NCI-H1417 treated with DMSO at 0.1 percent for 48 hours (cell line): ENCODE measurements at places on chromosomes 12 and 14.

DNA sequence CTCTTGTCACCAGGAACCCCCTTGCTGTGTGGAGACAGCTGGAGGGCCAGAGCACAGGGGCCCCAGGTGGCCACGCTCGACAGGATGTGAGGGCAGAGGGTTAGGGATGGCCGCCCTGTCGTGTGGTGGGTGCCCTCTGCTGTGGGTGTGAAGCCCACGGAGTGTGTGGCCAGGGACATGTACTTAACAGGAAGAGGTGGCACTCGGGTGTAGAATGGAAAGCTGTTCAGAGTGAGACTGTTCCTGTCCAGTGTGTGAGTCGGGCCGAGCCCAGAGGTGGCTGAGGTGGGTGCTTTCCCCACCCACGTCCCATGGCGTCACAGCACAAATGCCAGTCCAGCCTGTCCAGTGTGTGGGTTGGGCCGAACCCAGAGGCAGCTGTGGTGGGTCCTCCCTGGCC lies 47.1 kb downstream of the FBRSL1 start:
- DNase-seq = no peak

DNA sequence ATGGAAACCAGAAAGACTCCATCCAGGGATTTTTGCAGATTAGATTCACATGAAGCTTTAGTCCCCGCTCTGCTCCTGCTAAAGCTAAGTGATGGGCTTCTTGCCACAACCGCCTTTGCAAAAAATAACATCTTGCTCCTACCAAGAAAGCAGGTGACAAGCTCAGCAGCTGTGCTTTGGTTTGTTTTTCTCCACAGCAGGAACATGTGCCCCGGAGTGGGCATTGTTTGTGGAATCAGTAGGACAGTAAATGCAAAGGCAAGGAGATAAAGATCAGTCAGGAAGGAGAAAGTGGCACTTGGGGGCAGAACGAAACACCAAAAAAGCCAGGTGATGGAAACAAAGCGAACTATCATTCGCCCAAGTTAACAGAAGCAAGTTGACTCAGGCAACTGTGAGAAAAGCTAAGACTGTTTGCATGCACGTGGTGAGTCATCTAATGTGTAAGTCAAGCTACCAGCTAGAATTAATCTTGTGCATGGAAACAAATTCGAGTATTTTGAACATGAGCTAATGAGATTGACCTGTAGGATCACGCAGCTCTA lies 165.5 kb upstream of the PLXNC1 start:
- peak; percentile 37 for DNase-seq

DNA sequence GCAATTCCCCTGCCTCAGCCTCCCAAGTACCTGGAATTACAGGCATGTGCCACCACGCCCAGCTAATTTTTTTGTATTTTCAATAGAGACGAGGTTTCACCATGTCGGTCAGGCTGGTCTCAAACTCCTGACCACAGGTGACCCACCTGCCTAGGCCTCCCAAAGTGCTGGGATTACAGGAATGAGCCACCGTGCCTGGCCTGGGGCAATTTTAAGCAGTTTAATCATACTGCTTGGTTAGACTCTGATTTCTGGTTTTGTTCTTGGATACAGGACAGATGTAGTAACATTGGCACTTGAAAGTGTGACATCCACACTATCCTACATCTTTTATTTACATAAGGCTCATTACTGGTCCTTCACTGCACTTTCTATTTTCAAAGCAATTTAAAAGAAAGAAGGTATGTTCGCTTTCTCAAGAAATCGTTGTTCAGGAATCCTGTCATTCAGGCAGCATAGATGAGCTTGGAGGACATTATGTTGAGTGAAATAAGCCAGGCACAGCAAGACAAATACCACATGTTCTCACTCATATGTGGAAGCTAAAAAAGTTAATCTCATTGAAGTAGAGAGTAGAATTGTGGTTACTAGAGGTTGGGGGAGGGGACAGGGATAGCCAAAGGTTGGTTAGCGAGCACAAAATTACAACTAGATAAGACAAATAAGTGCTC lies 4.0 kb upstream of the NUAK1 start:
- DNase-seq = no peak

GRCh38 chr12:75848431-75848925 lies 183.1 kb downstream of the PHLDA1 start:
- no peak for DNase-seq

DNA sequence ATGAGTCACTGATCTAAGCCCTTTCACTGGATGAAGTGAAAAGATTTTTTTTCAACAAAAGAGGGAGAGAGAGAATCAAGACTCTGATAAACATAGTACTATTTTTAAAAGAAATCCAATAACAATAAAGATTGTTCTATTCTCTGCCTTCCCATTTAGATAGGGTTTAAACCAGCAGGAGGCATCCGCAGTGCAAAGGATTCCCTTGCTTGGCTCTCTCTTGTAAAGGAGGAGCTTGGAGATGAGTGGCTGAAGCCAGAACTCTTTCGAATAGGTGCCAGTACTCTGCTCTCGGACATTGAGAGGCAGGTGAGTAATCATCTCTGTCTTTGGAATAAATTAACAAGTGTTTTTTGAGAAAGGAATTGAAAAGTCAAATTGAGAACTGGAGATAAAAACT lies 124.9 kb downstream of the DERA start:
- DNase-seq = no peak

GRCh38 chr14:100142073-100143040 lies 17.1 kb downstream of the DEGS2 start:
- no peak for DNase-seq

DNA sequence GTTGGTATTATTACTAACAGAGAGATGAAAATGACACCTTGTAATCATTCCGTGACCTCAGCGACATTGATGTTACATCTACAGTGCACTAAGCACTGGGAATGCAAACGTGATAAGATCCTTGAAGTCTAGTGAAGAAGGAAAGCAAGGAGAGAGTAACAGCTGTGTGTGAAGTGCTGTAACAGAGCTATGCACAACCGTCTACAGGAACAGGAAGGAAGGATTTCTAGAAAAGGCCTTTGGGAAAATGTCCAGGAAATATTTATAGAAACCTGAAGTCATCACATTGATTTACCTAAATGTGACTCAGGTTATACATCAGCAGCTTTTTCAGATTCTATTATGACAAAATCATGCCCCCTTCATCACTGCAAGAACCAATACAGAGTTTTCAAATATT lies 304.2 kb upstream of the AMIGO2 start:
- no peak for DNase-seq

DNA sequence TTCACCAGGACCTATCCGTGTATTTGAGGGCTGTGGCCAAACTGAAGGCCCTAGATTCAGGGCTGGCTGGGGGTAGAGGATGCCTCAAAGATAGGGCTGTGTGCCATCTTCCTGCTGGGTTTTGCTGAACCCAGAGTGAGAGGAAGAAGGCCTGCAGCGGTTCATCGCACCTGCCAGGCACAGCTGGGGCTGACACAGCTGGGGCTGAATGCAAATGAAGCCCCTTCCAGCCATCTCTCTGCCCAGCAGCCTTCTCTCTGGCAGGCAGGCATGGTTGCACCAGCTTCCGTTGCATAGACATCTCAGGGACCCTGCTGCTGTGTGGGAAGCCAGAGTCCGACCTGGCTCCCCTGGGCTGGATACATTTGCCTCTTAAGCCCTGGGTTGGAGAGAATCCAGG lies 152.4 kb downstream of the TSPAN9 start:
- no peak for DNase-seq

GRCh38 chr14:28653521-28653920 lies 113.1 kb upstream of the FOXG1 start:
- no peak for DNase-seq

DNA sequence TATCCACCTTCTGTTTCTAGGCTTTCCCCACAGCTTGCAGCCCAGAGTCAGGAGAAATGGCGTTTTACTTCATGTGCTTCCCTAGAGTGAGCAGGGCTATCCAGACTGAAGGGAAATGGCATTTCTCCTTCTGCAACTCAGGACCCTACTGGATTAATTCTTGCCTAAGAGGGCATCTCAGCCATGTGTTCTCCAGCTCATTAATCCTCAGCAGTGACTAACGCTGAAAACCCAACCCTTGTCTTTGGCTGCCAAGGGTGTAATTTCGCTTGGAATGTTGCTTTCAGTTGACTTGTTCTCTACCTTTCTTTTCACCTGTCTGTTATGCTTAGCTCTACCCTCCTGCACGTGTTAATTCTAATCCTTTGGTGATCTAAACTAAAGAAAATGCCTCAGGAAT lies 21.0 kb upstream of the EMP1 start:
- DNase-seq = no peak

- no peak for DNase-seq
Observed at GRCh38 chr14:76080471-76080870, 71.3 kb upstream of the GPATCH2L start.

DNA sequence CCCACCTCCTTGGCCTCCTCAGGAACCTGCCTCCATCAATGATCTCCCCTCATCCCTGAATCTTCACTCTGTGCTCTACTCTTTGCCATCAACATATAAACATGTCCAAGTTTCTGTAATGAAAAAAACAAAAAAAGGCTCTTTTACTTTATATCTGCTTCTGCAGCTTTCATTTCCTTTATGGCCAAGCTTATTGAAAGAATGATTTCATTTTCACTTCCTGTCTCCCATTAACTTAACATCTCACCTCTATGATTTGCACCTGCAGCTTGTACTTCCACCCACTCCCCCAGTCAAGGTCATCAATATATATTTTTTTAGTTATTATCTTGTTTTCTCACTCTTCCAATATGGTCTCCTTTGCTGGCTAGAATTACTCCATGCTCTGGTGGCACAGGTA lies 15.6 kb upstream of the RNU6-7 start:
- no peak for DNase-seq

DNA sequence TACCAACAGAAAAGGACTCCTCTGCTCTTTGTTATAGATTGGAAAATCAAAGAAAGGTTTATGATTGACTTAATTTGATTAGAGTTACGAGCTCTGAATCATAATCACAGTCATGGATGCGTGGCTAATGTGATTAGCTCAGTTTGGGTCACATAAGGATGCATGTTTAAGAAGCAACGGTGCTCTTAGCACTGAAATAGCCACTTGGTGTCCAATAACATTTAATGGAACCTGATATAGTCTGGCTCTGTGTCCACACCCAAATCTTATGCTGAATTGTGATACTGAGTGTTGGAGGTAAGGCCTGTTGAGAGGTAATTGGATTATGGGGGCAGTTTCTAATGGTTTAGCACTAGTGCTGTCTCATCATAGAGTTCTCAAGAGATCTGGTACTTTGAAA lies 501.6 kb downstream of the SLC6A15 start:
- no peak for DNase-seq

DNA sequence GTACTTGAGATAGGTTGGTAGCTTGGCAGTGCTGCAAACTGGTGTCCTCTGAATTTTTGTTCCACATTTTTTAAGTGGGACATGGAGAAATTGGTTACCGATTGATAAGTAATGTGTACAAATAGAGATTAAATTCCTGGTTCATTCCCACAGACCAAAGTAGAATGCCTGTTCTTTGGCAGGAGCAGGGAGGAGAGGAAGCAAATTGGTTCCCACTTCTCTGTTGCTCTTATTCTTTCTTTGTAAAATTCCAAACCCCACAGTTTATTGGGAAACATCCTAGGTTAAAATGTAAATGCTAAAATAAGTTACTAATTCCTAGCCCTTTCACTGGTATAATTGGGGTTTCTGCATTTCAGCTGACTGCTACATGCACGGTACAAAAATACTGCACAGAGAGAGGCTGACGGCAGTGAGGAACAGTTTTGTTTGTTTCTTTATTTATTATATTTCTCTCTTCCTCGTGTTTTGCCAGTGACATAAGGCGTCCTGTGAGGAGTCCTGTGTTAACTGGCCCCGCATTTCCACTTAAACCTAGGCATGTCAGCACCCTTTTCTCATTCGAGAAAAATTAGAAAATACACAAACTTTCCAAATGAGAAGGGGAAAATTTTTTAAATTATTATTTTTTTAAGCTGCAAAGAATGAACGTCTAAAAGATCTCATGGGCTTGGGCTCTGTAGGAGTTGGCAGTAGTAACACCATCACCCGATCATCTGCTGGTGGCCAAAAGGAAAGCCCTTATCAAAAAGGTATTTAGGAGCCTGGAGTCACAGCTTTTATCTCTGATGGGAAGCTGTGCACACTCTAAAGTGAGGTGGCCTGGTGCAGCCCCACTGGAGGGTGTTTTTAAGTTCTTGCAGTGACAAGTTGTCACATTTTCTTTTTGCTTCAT lies 25.4 kb upstream of the BCL7A start:
- DNase-seq = no peak

DNA sequence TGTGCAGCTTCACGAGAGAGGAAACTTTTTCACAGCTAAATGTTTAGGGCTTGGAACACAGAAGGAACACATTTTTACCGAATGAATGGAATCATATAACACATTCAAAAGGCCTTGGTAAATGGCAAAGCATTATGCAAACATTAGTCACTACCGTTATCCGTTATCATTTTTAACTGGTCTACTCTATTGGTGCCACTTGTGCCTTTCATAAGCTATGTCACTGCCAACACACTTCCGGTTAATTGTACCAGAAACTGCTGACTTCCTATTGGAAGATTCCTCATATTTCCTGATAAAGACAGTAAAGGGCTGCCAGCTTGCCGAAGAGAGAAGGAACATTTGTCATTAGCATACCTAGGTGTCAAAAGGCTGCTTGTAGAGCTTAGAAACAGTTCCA lies 169.2 kb downstream of the APAF1 start:
- DNase-seq = no peak

GRCh38 chr12:110920324-110920910 lies at the start of gene MYL2:
Gene MYL2, minus strand, starts transcription at chr12:110920579. Its CDS starts 50 bp downstream, at chr12:110920529.
- no peak for DNase-seq

GRCh38 chr12:18165422-18165871 lies 75.5 kb upstream of the RERGL start:
- peak; percentile 73 for DNase-seq

GRCh38 chr12:118866346-118866745 lies 115.0 kb upstream of the SRRM4 start:
- no peak for DNase-seq

DNA sequence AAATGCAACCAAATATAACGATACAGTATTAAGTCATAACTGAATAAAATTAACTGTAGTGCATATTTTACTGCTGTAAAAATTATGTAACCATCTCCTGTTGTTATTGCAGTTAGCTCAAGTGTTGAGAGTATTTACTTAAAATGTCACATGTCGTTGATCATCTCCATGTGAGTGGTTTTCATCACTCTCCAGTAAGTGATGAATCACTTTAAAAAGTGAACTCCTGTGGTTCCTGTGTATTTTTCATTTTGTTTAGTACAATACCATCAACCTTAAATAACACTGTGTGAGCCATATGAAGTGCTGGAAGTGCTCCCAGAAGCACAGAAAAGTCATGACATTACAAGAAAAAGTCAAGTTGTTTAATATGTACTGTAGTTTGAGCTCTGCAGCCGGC lies 104.7 kb upstream of the SLCO1B1 start:
- DNase-seq = peak; percentile 91

- no peak for DNase-seq
Observed at GRCh38 chr12:57470970-57471656, 8.6 kb downstream of the ARHGAP9 start.

- peak; percentile 47 for DNase-seq
Observed at GRCh38 chr14:32077081-32078022, at the start of gene ARHGAP5. Gene ARHGAP5, plus strand, starts transcription at chr14:32077304. Its CDS starts 13,366 bp downstream, at chr14:32090670.

DNA sequence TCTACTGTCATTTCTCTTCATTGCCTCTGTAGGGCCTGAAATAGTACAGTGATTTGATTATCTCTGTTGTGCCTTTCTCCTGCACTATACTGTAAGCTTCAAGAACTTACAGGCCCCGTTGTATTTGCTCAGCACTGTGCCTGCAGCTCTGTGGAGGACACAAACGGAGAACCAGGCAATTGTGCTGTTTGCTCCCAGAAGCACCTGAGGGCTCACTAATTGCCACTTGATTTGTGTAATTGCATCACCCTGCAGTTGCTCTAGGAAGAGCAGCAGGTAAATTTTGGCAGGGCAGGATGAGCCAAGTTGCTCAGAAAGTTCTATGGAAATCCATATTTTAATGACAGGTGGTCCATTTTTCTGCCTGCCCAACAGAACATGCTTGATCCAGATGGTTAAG lies 11.6 kb upstream of the KRT82 start:
- DNase-seq = peak; percentile 36

- no peak for DNase-seq
Observed at GRCh38 chr12:115468087-115468510, 784.1 kb upstream of the TBX3 start.
